ENCODE measurements at places on chromosomes 11 and 22.

- DNase-seq, result no peak
Observed at GRCh38 chr11:46603704-46604308, 10.0 kb upstream of the AMBRA1 start.

- DNase-seq, result no peak
Observed at GRCh38 chr11:8686325-8686724, 3.7 kb downstream of the RPL27A start.

- no peak for DNase-seq
Observed at GRCh38 chr22:27493796-27494195, 307.8 kb downstream of the MN1 start.

DNA sequence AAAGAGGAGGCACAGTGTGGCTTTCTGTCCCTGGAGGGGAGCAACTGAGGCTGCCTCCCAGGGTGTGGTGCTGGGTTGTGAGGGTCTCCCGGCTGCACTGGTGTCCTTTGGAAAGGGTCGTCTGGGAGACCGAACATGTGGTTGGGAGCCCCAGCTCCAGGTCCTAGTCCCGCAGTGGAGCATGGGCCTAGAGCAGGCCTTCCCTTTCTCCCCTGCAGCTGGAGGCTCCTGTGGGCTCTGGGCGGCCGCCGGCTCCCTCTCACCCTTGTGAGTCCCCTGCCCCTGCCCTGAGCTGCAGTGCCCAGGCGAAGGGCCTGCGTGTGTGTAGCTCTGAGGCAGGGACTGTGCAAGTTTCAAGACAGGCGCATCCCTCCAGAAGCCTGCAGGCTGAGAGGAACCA is 1492.7 kb downstream of the BRD1 start:
- no peak for DNase-seq

DNA sequence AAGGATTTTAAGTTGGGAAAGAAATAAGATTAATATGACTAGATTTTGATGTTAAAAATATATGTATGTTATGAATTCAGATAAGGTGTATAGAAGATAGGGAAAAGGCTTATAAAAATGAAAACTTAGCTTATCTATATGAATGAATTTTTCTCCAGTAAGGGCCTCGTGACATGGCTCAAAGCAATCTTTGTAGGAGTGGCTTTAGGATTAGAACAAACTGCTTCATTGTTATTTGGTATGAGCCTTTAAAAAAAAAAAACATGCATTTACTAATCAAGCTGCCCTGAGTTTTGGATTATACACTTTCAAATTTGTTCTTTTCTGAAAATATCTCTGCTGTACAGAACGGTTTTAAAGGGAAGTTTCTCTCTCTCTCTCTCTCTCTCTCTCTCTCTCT is 905.9 kb downstream of the OPCML start:
- DNase-seq, result no peak

GRCh38 chr11:2094354-2095197 is 44.6 kb downstream of the IGF2 start:
- DNase-seq, result no peak

GRCh38 chr22:24503137-24503842 is 8.2 kb downstream of the UPB1 start:
- DNase-seq, result no peak

- no peak for DNase-seq
Observed at GRCh38 chr11:34960277-34960676, 43.9 kb downstream of the PDHX start.

DNA sequence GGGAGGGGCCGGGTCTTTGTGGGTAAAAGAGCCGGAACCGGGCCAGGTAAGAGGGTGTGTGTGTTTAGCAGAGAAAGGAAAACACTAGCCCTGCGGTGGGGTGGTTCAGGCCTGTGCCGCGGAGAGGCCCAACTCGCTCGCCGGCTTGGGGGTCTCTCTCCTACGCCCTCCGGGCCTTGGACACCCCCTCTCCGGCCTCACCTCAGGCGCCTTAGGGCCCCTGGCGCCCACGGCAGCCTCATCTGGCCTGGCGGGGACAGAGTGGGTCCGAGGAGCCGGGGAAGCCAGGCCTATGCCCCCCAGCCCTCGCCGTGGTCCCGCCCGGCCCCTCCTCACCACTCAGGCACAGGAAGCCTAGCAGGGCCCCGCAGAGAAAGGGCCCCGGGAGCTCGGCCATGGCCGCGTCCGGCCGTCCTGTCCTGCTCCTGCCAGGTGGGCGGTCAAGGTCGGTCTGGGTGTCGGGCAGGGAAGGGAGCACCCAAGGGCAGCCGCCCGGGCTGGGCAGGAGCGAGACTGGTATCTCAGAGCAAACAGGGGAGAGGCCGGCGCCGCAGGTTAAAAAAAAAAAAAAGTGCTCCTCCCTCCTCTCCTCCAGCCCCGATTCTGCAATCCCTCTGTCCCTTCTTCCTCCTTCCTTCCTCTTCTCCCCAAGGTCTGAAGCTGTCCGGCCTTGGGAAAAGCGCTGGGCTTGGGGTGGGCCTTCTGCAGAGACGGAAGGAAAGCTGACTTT is at the start of gene VSIG2:
VSIG2 (minus strand) TSS at position 515 of the 730 bp plus-strand sequence; CDS start at position 397, 118 bp downstream.
- DNase-seq, result no peak

GRCh38 chr22:26401726-26402125 is 27.3 kb upstream of the ASPHD2 start:
- no peak for DNase-seq

DNA sequence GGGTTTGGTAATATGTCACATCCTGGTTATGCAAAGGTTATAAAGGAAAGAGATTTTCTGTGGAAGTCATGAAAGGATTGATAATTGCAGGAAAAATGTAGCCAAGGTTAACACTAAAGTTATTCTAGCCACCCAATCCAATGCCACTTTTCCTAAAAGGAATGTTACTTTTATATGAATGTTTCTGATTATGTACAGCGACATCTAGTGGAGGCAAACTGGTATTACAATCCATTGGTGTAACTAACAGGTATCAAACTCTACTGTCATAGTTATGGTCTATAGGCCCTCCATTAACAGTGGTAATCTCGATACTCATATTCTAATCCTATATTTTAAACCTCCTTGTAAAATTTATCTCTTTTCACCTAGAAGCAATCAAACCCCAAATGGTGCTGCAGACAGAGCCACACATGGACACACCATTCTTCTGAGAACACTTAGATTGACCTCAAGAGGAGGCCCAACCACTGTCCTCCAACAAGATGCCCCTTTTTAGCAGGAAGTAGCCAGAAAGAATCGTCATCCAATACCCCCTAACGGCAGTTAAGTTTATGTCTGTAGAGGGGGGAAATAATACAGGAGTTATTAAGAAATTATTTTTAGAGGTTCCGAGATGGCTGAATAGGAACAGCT is 74.9 kb upstream of the RAG2 start:
- DNase-seq, result no peak

- no peak for DNase-seq
Observed at GRCh38 chr11:1812801-1813200, 22.0 kb upstream of the SYT8 start.

DNA sequence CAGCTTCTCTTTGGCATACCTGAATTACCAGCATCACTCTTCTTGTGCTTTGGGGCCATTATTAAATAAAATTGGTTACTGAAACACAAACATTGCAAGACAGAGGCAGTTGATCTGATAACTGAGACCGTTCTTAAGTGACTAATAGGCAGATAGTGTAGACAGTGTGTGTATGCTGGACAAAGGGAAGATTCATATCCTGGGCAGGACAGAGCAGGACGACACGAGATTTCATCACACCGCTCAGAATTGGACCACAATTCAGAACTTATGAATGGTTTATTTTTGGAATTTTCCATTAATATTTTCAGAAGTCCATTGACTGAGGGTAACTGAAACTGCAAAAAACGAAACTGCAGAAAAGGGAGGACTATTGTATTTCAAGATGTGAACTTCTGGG is 68.6 kb downstream of the LDLRAD3 start:
- DNase-seq, result no peak

DNA sequence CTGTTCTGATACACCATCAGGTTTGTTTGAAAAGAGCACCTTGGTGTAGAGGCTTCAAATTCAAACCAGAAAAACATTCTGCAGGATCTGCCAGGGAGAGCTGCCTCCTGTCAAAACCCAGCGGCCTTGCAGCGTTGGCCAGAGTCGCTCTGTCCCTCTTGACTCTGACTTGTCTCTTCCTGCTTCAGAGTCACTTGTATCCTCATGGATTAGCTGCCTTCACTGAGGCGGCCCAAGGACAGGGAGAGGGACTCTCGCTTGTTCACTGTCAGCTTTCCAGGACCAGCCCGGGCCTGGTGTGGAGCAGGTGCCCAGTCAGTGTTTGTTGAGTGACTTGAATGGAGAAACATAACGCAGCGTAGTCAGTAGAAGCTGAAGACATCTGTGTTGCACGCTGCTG is 18.0 kb downstream of the TBC1D22A start:
- DNase-seq, result no peak

- DNase-seq, result no peak
Observed at GRCh38 chr11:44823006-44823405, 96.2 kb downstream of the TSPAN18 start.

GRCh38 chr22:34334893-34335292 is 414.6 kb upstream of the LARGE1 start:
- no peak for DNase-seq

- no peak for DNase-seq
Observed at GRCh38 chr11:61962213-61963015, 5.0 kb downstream of the FTH1 start.

- no peak for DNase-seq
Observed at GRCh38 chr11:85893395-85893794, 38.2 kb downstream of the CCDC83 start.

DNA sequence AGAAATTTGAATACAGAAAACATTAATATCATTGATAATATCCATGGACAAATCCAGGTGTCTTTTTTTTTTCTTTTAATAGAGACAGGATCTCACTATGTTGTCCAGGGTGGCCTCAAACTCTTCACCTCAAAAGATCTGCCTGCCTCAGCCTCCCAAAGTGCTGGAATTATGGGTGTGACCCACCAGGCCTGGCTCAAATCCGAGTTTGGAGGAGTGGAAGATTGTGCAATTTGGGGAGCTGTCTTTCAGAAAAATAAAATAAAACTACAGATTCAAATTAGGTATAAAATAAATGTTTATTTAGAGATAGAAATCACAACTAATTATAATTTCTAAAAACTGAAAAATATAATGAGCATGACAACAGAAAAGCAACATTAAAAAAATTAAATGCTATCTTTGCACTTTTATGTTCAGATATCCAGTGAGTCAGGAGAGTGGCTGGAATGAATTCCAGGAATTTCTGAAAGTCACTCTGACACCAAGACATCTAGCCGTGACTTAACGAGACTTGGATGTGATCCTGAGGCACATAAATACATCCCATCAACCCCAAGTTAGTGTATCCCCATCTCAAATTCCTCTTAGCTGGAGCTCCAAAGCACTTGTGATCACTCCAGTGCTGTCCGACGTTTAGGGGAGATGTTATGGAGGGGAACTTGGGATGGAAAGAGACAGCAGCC is 128.6 kb upstream of the THY1 start:
- DNase-seq, result no peak

DNA sequence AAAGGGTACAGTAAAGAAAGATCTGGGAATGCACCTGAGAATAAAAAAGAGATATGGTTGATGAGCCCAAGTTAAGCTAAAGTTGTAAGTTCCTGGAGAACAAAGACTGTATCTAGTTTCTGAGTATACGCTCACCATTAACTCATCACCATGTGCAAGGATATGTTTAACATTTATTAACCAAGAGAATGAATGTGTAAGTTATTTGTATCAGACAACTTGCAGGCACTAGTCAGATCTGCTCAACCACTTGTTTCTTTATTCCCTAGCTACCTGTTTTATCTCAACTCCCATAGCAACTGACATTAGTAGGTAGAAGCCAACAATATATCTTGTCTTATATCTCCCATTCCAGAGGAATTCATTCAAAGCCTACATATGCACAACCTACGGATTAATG is 74.9 kb upstream of the KCNA4 start:
- DNase-seq, result no peak

- DNase-seq, result no peak
Observed at GRCh38 chr11:14308114-14308896, 50.7 kb downstream of the RRAS2 start.

- no peak for DNase-seq
Observed at GRCh38 chr11:1608363-1608762, at the start of gene KRTAP5-3. Gene KRTAP5-3, minus strand, starts transcription at chr11:1608463. Its CDS starts 78 bp downstream, at chr11:1608385.

GRCh38 chr11:79066456-79067351 is 374.1 kb downstream of the TENM4 start:
- no peak for DNase-seq

GRCh38 chr11:102935514-102935913 is 20.0 kb downstream of the MMP13 start:
- no peak for DNase-seq

GRCh38 chr11:78649361-78650215 is 74.9 kb upstream of the NARS2 start:
- DNase-seq, result no peak

DNA sequence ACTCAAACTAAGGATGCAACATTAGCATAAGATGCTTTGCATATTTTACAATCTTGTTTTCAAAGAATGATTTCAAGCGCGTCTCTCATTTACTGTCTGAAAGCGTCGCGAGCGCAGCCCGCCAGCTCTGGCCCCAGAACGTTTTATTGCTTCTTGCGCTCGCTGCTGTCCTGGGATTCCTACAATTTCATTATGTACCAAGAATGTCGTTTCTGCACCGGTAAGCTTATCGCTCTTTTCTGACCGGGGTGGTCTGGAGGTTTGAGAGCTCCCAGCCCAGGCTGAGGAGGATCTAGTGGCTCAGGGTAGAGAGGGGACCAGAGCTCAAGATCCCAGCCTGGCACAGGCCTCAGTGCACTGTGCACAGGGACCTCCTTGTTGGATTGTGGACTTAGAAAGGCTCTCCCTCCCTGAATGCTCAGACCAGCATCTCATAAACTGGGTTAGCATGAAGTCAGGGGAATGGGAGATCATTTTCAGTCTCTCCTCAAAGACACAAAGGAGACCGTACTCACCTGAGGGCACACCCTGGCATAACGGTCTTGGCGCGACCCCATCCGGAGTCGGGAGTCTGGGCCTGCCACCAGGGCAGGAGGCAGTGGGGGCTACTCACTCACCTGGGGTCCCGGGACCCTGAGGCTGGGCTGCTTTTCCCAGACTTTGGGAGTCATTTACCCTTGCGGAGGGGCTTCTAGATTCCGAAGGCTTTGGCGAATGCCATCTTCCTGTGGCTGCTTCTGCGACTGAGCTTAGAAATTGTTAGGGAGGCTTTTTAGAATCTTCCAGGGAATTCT is 817.4 kb downstream of the BRD1 start:
- DNase-seq, result no peak

- no peak for DNase-seq
Observed at GRCh38 chr22:21690401-21690801, 24.6 kb downstream of the PPIL2 start.

GRCh38 chr11:77206264-77207018 is 78.4 kb downstream of the MYO7A start:
- DNase-seq, result no peak

- no peak for DNase-seq
Observed at GRCh38 chr11:133326332-133326731, 206.0 kb downstream of the OPCML start.

Measured in GOT3 (cell line).